Iris pigment epithelial cell (primary cell): ENCODE measurements at places on chromosomes 12 and 14.
A peak's percentile ranks its signal among the peaks of the same experiment; 100 is the strongest.

DNA sequence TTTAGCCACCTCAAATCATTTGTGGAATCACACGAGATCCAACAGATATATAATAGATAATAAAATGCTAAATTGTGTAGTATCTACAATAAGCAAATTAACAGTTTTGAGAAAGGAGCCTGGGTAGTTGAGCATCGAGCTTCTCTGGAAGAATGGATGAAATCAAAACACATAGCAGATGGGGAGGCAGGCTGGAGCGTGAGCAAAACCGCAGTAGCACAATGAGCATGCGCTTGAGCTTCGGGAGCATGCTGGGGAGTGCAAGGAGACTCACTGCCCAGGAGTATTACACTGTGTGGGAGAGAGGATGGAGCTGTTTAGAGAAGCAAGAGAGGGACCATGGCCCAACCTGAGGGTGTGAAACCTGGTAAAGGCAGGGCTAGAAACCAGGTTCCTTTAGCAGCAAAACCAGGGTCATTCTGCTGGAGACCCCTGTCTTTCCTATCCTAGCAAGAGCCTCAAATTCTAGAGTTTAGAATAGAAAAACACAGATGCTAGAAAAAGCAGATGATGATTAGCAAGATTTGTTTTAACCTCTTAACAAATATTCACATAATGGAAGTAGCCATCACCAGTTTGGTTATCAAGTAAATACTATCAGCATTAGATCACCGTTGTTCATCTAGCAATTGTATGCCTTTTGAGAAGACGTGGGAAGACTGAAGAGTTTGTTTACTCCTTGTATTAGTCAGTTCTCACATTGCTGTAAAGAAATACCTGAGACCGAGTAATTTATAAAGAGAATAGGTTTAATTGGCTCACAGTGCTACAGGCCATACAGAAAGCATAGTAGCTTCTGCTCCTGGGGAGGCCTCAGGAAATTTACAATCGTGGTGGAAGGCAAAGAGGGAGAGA, 484.8 kb downstream of the EGLN3 start:
- DNase-seq = peak; percentile 76

DNA sequence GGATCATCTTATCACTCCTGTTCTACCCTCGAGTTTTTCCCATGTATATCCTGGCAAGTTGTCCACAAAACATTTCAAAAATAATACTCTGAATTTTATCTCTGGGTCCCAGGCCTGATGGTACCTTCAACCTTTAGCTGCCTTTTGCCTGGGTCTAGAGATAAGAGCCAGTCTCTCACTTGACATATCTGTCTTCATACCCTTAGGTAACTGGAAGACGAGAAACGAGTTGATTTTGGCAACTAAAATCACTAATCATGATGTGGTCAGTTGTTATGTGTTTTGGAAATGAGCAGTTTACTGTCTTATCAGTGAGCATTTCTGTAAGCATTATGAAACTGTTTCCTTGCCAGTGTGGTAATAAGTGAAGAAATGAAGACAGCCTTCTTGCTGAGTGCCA, 6.3 kb downstream of the RNF10 start:
- DNase-seq = peak; percentile 86

- DNase-seq = no peak
Observed at GRCh38 chr14:100147691-100148464, 11.6 kb downstream of the DEGS2 start.

DNA sequence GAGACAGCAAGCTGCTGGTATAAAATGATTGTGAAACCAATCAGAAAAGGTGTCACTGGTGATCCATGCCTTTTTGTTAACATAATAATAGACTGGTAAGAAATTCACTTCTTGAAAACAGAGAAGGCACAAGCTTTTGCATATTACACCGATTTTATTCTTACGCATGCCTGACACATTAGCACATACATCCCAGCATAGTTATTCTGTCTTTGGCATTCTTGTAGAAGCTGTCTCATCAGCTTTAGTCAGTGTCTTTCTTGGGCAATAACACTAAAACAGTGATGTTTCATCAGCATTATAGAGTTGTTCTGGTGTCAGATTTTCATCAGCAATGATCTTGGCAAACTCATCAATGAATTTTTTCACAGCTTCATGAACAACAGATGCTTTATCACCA, 283.4 kb upstream of the TMTC1 start:
- peak; percentile 62 for DNase-seq

GRCh38 chr12:14278294-14278953, 87.1 kb upstream of the ATF7IP start:
- no peak for DNase-seq

DNA sequence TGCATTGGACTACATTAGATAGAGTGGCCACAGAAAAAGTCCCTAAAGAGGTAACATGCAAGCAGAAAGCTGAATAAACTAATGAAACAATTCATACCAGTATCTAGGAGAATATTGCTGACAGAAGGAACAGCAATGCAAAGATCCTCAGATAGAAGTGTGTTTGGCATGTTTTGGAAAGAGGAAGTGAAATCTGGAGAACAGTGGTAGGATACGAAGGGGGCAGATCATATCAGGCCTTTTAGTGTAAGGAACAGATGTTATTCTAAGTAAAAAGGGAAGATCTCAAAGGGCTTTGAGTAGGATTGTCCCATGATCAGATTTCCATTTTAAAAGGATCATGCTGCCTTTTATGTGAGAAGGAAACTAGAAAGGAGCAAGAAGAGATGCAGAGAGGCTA, 342.9 kb downstream of the PAWR start:
- DNase-seq = no peak

- peak; percentile 85 for DNase-seq
Observed at GRCh38 chr14:80212023-80212397, 706 bp upstream of the DIO2 start.

DNA sequence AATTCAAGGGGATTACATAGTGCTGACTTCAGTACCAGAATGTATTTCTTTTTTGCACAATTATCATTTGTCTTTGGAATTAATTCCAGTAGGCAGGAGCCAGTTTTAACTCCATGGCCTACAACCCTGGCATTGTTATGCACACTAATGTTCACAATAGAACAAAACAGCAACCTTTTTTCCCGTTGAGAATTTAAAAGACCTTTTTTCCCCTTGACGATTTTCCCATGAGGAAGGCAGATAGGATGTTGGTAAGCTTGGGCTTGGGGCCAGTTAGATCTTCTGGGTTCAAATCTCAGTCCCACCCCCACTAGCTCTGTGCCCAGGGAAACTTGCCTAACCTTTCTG, 13.7 kb downstream of the AKAP6 start:
- no peak for DNase-seq

DNA sequence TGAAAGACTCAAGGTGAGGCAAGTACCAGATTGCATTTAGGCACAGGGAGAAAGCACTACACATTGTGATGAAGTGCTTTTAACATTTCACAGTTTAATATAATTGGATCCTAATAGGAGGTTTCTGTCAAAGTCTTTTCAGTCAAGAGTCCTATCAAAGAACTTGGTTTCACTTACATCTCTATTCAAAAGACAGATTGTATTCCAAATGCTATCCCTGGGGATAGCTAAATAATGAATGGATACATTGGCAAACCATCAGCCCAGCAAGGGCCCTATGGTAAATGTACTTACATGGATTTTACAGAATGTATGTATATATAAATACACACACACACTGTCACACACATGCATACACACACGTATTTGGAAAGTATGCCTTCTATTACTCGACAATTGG, 655.5 kb upstream of the FLRT2 start:
- no peak for DNase-seq

- peak; percentile 85 for DNase-seq
Observed at GRCh38 chr12:132162508-132163031, 18.3 kb downstream of the NOC4L start.

- DNase-seq = no peak
Observed at GRCh38 chr14:60363275-60363674, 114.3 kb downstream of the PPM1A start.

DNA sequence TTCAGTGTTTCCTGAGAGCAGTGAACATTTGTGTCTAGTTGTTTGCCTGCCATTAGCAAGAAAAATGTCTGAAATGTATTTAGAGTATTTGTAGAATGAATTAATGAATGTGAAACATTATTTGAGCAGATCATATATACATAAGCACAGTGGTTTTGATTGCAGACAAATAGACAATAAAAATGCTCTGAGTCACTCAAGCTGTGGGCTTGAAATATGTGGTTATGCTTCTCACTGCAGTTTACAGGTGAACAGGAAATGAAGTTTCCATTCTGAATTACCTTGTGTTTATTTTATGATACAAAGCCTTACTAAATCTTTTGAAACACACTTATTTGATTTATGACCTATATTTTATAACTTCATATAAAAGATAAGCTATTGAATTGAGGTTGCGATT, 827.7 kb downstream of the TMTC2 start:
- DNase-seq = no peak

DNA sequence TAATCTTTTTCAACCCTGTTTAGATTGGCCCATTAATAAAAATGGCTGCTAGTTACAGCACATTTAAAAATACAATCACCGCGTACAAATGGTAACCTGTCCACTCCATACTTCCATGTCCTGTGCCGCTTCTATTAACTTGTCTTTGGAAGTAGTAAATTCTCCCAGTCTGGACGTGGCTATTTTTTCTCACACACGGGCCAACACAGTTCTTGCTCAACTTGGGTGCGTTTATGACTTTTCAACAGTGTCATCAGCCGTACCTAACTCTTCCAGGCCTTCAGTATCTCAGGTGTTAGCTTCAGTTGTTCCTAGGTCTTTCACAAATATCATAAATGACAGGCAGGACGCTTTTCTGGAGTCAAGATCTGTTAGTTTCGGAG, 475 bp upstream of the PCNX1 start:
- DNase-seq = no peak

- peak; percentile 88 for DNase-seq
Observed at GRCh38 chr12:25377469-25378177, 126.9 kb upstream of the KRAS start.

- DNase-seq = no peak
Observed at GRCh38 chr12:116832353-116832752, 48.9 kb downstream of the HRK start.

DNA sequence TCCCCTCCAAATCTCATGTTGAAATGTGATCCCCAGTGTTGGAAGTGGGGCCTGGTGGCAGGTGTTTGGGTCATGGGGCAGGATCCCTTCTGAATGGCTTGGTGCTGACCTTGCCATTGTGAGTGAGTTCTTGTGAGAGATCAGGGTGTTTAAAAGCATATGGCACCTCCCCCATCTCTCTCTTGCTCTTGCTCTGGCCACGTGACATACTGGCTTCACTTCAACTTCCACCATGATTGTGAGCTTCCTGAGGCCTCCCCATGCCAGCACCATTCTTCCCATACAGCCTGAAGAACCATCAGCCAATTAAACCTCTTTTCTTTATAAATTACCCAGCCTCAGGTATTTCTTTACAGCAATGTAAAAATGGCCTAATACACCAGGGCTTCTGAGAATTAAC, 79.8 kb upstream of the C14orf132 start:
- DNase-seq = no peak

GRCh38 chr12:56590237-56590830, 39.8 kb downstream of the BAZ2A start:
- peak; percentile 49 for DNase-seq
